Hippocampal formation (tissue), 2 donors: ENCODE measurements at places on chromosomes 2 and 18.

DNA sequence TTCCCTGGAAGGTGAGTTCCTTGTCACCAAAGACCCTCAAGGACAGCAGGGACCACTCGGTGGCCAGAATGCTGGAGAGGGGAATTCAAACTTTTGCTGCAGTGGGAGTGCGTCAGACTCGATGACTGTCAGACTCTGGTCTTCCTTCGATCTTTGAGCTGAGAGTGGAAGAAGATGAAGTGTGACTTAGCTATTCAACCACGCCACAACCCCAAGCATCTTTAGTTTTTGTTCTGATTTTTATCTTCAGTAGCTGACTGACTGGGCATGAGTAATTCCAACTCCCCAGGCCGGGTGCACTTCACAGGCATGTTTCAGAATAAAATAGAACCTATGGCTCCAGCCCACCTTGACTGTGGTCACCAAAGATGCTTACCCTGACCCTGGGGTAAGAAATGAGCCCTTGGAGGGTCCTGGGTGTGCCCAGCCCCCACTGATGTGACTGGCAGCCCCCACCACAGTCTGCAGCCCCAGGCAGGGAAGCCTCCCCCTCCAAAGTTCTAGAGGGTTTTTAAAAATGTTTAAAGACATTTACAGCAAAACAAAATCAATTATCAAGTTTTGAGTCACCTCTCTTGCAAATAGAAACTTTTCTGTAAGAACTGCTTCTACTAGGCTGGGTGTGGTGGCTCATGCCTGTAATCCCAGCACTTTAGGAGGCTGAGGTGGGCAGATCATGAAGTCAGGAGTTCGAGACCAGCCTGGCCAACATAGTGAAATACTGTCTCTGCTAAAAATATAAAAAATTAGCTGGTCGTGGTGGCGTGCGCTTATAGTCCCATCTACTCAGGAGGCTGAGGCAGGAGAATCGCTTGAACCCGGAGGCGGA is 24.9 kb upstream of the YWHAQ start:
- DNase-seq: no peak

GRCh38 chr2:138059487-138060300 is 95.4 kb downstream of the HNMT start:
- DNase-seq: no peak

DNA sequence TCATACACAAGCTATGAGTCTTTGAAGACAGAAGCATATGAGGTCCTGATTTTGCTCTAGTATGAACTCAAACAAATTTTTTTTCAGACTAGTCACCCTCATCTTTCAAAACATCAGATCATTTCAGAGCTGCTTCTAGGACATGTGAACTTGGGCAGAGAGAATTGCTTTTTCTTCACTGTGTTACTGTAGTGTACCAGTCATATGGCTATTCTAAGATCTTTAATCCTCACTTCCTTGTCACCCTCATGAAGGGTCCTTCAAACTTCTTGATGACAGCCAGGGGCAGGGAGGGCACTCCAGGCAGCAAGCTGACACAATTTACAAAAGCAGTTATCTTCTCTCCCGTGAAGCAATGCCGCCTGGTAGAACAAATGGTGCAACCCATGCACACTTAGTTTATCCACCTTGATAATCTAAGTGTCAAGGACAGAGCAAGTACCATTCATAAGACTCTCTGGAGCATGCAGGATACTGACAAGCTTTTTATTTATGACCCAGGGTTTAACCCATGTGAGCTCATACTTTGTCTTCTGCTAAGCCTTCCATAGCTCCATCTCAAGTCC is 200.6 kb downstream of the DPP10 start:
- no peak for DNase-seq

- no peak for DNase-seq
Measured at GRCh38 chr2:202410092-202410491, 34.0 kb downstream of the BMPR2 start.

DNA sequence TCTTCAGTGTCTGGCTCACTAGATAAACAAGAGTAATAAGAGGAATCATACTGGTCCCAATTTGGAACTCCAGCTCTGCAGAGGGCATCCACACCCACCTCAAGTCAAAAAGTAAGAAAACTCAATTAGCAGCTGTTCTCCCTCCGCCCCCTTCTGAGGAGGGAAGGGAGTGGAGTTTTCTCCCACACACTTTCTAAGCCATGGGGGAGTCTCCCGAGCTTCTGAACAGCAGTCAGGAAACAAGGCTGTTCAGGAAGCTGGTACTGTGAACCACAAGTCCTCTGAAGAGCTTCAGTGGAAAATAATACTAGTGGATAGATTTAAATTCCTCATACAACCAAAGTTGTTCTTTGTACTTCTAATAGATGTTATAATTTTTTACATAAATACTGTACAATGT is 32.9 kb upstream of the SPTBN1 start:
- no peak for DNase-seq

DNA sequence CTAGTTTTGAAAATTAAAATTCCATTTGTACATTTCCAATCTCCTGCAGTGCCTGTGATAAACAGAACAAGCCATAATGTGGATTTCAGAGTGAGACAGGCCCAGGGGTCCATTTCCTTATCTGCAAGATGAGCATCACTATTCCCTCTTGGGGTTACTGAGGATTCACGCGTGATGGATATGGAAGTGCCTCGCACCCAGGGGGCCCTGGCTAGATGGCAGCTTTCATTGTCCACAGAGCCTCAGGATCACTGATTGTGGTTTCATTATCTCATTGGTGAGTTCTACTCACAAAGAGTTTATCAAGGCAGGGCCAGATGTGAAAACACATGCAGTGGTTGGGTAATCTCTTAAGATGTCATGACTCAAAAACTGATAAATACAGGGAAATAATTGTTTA is 11.6 kb downstream of the CNGA3 start:
- no peak for DNase-seq
